T-cell (primary cell): ENCODE measurements at places on chromosomes 7 and 10.
A peak's percentile ranks its signal among the peaks of the same experiment; 100 is the strongest.

- no peak for DNase-seq
Measured at GRCh38 chr10:80516506-80517075, 21.1 kb upstream of the SH2D4B start.

DNA sequence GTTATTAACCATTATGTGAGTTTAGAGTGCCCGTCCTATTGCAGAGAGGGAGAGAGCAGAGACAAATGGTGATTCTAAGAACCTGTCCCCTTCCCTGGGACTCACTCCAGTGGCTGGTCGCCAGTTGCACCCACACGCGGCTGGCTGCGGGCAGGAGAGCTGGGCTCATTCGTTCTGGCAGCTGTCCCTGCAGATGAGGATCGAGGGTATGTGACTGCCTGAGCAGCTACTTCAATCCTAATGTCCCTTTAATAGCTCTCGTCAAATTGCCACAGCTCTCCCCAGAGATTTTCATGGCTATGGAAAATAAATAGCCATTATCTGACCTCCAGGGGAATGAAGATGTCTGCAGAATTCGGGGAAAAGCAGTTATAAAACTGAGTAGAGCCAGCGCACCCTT, 41.6 kb downstream of the RBM28 start:
- no peak for DNase-seq

DNA sequence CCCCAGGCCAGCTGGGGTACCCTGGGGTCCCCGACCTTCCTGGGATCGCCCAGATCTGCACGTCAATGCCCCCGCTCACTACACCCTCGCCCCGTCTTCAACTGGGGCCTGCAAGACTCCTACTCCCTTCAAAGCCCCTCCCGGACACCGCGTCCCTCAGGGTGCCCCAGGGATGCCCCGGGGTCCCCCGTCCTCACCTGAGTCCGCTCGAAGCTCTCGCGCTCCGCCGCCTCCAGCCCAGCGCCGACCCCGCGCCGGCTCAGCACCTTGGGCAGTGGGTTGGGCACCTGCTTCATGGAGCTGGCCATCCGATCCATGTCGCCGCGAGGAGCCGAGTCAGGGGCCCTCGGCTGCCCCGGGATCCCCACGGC, at the start of gene HIP1:
HIP1 (minus strand) TSS at position 338 of the 371 bp plus-strand sequence; CDS start at position 317, 21 bp downstream.
- DNase-seq = no peak

DNA sequence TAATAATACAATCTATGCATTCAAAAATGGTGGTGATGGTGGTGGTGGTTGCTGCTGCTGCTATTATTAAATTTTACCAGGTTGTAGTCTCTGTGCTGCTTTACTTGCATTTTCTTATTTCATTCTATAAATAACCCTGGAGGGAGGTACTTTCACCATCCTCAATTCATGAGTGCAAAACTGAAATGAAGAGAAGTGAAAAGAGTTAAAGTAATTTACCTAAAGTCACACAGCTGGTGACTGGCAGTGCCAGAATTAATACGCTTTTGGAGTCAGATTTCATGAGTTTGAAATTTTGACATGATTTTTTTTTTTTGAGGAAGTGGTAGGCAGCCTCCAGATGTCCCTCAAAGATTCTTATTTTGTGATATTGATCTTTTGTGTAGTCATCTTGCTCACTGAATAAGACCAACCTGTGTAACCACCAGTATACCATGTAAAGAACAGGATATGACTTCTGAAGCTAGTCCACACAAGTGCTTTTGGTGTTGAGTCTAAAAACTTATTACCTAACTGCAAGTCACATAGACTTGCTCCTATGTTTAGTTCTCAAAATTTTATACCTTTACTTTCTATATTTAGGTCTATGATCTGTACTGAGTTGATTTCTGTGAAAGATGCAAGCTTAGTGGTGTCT, 218.8 kb downstream of the ZWINT start:
- DNase-seq = no peak

GRCh38 chr10:88687853-88688467, 18.1 kb upstream of the LIPK start:
- no peak for DNase-seq

- DNase-seq = no peak
Measured at GRCh38 chr7:131265227-131265626, 62.4 kb upstream of the MKLN1 start.

- DNase-seq = no peak
Measured at GRCh38 chr7:138370956-138371355, 89.1 kb upstream of the TRIM24 start.

GRCh38 chr10:110029450-110029849, 21.7 kb downstream of the ADD3 start:
- no peak for DNase-seq

DNA sequence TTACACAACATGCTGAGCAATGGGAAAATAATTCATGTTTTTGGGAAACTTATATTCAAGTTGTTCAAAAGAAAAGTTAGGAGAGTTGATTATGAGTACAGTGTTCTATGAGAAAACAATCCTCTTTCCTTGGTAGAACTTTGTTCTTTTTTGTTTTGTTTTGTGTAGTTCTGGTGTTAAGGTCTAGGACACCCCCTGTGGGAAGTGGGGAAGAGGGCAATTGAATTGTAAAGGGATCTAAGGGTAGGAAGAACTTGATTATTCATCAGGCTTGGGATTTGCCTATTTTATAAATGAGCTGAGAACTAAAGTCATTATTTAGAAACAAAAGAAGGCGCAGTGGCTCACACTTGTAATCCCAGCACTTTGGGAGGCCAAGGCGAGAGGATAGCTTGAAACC, 25.9 kb upstream of the CDK13 start:
- DNase-seq = no peak

- no peak for DNase-seq
Measured at GRCh38 chr10:96440361-96441292, 73.1 kb downstream of the TLL2 start.

DNA sequence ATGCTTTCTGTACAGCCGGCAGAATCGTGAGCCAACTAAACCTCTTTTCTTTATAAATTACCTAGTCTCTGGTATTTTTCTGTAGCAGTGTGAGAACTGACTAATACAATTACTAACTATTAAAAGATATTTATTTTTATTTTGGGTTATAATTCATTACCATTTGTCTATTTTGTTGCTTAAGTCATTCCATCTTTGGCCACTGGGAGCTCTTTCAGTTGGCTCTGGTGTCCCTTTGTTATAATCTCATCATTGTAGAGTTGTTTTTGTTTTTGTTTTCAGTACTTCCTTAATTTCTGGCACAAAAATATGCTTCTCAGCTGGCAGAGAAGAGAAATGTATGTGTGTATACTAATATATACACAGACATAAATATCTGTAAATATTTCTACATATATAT, 807.9 kb upstream of the MBL2 start:
- DNase-seq = no peak

GRCh38 chr7:85392326-85392725, 205.5 kb upstream of the SEMA3D start:
- DNase-seq = no peak

- DNase-seq = no peak
Measured at GRCh38 chr10:114426476-114426875, 22.2 kb upstream of the AFAP1L2 start.

DNA sequence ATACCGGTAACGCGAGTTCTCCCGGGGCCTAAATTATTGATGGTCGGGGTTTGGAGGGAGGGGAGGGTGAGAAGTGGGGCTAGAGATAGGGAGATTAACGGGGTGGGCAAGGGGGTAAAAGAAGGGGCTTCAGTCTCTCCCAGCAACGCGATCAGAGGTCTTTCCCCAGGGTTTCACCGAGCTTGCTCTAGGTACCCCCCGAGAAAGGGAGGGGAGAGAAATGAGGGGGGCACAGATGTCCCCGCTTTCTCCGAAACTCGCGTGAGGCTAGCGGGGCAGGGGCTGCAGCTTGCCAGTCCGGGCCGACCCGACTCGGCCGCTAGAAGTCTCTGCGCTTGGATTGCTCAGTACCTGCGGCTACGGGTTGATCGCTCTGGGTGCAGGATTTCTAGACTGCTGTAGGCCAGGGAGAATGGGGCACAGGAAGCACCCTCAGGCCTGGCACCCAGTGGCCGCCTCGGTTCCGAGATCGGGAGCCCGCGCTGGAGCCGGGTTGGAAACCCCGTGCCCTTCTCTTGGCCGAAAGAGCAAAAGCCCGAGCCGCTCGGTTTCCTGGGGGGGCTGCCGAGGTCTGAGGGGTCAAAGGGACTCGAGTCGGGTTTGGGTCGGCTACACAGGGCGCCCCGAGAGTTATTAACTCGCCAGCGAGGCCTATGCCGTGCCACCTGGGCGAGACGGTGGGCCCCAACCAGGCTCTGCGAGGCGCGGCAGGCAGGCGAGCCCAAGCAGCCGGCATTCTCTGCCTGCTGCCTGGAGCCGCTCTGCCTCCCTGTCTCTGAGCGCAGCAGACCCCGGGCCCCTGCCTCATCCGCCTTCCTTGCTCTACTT, 3.1 kb downstream of the PAX2 start:
- DNase-seq = no peak

GRCh38 chr10:29636178-29636577, 1.4 kb upstream of the SVIL start:
- no peak for DNase-seq

- DNase-seq = no peak
Measured at GRCh38 chr10:25493122-25493893, 318.5 kb downstream of the GPR158 start.

DNA sequence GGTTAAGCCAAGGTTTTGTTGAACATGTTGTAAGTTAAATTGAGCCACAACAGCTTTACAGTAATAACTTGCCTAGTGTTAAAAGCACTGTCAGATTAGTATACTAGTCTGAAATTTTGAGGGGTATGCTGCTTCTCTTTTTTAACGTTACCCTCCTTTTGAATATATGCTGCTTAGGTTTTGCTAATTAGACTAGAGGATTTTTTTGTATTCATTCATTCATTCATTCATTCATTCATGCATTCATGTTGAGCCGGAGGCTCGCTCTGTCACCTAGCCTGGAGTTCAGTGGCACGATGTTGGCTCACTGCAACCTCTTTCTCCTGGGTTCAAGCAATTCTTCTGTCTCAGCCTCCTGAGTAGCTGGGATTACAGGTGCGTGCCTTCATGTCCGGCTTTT, 24.7 kb downstream of the DNAJB6 start:
- no peak for DNase-seq

DNA sequence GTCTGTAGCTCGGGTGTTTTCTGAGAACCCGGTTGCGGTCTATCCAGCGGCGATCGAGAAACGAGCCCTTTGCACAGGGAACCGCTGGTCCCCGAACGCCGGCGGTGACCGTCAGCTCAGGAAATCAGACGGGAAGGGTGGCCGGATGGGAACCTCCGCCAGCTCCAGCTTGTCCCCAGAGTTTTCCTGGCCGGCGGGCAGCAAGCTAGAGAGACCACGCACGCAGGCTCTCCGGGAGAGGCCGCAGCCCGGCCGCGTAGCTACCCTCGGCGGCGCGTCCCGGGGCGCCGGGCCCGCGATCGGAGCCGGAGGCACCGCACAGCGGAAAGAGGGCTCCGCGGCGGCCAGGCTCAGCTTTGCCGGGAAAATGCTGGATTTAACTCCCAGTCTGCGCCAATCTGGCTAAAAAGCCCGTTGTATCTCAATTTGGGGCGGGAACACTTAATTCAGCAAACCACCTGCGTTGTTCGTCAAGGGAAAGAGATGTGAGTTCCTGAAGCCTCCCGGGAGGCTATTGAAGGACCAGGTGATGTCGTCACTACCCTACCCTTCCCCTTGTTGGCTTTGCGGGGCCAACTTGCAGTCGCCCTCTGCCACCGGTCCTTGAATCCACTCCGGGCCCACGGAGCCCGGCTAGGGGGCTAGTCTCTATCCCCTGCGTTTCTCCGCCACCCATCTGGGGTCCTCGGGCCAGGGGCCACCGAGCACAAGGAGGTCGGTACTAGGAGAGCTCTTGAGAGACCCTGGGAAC, 859 bp upstream of the CH25H start:
- no peak for DNase-seq

GRCh38 chr7:132004529-132004928, 448.1 kb upstream of the PODXL start:
- no peak for DNase-seq

DNA sequence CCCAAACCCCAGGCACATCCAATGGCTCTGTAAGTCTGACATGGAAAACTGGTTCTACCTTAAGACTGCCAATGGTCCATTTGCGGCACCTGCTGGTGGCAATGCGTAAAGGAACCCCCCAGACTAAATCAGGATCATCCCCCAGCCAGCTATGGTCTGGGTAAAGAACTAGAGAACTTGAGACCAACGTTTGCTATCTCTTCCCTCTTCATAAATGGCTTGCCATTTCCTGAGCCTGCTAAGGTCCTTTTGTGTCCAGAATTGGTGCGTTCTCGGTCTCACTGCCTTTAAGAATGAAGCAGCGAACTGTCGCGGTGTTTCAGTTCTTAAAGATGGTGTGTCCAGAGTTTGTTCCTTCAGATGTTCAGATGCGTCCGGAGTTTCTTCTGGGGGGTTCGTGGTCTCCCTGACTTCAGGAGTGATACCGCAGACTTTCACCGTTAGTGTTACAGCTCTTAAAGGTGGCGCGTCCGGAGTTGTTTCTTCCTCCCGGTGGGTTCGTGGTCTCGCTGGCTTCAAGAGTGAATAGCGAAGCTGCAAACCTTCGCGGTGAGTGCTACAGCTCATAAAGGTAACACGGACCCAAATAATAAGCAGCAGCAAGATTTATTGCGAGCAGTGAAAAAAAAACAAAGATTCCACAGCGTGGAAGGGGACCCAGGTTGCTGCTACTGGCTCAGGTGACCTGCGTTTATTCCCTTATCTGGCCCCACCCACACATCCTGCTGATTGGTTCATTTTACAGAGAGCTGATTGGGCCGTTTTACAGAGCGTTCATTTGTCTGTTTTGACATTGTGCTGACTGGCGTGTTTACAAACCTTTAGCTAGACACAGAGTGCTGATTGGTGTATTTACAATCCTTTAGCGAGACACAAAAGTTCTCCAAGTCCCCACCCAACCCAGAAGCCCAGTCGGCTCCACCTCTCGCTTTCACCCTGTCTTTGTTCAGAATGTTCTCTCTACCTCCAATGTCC, 95.4 kb downstream of the ELMO1 start:
- peak; percentile 69 for DNase-seq
